IMR-90 (cell line): ENCODE measurements at places on chromosomes 3 and 15. TPM values are rescaled to one million over a fixed set of nuclear protein-coding genes. Genes with fewer than 3 reads are reported as not detected.

Gene FAM98B
- total RNA-seq: 2.7 and 7.2 TPM in 2 replicates

Gene ACSBG1
- not detected in 2 replicates for total RNA-seq

Gene OSTN
- 0.28 TPM in 1 of 2 replicates, not detected in the other for total RNA-seq

- H3K4me1 ChIP-seq: peaks cover 5% of the 10 kb centered on the region; the same call in 1 of the 2 replicates
- H3K27me3 ChIP-seq: no peaks in the 10 kb centered on the region
- H3K4me3 ChIP-seq: no peak overlapping the region
- no peak overlapping the region for H3K27ac ChIP-seq
- no peak for DNase-seq
Observed at GRCh38 chr3:15973940-15974339, 176.2 kb upstream of the ANKRD28 start.

DNA sequence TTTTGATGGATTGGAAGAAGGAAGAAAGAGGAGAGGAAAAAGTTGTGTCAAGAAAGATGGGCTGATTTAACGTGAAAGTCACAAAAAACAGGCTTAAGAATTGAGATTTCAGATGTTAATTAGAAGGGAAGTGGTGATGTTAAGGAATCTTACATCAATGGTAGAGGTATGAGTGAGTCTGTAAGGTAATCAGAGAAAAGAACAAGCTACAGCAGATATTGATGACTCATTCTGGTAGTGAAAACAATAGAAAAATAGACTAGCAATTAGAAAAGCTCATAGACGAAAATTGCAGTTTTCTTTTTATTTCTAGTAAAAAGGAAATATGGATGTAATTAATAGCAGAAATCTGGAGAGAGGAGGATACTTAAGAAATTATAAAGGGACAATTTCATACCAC is 559.6 kb downstream of the MCTP2 start:
- no peak overlapping the region for H3K27ac ChIP-seq
- DNase-seq: no peak
- H3K36me3 ChIP-seq: no peaks in the 10 kb centered on the region
- H3K4me3 ChIP-seq: no peak overlapping the region

DNA sequence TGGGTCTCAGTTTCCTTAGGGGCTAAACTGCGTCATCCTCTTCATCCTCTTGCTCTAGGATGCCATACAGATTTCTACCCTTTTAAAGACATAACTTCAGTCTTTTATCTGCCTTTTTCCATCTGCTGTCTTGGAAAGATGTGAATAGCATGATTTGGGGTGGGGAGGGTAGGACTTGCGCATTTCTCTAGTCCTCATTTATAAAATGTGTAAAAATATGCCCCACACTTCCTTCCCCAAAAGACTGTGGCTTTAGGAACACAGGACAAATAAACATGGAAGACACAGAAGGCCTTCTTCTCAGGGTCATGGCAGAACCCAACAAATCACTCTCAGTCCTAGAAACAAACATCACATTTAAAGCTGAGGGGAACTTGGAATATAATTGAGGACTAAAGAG is 48.4 kb upstream of the BCL6 start:
- H3K27me3 ChIP-seq: peaks cover 43% of the 10 kb centered on the region
- no peak for DNase-seq
- no peaks in the 10 kb centered on the region for H3K4me1 ChIP-seq
- no peaks in the 10 kb centered on the region for H3K36me3 ChIP-seq
